ENCODE measurements at places on chromosomes 7 and 10. TPM values are rescaled to one million over a fixed set of nuclear protein-coding genes. Genes with fewer than 3 reads are reported as not detected.

DNA sequence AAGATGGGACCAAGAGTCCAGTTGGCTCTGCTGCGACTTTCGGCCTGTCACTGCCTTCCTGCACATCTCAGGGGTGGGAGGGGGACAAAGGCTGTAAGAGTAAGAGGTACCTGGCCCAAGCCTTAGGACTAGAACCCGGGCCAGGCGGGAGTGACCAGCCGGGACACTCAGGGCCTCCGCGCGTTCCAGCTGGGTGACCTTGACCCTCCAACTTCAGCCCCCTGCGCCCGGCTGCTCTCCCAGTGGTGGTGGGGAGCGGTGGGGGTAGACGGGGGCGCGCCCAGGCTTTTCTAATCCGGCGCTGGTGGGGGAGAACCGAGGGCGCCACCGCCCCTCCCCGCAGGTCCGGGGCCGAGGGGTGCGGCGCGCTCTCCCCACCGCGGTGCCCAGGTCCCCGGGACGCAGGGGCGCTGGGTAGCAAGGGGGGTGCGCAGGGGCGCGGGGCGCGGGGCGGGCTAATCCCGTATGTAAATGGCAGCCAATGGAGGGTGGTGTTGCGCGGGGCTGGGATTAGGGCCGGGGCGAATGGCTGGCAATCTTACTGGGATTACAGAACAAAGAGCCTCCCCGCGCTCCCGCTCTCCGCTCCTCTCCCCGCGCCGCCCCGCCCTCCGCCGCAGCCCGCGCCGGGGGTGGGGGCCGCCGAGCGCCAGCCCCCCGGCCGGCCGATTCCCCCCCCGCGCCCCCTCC is at the start of gene GTF2IRD1:
Gene GTF2IRD1 (plus strand): TSS at position 585 of the 690 bp plus-strand sequence. CDS start 54,175 bp downstream, outside the sequence.
- DNase-seq: peak; percentile 68

- DNase-seq: no peak
Measured at GRCh38 chr10:117170244-117170643, 27.0 kb upstream of the KCNK18 start.

GRCh38 chr10:132696204-132696603 is 89.7 kb downstream of the NKX6-2 start:
- DNase-seq: no peak

DNA sequence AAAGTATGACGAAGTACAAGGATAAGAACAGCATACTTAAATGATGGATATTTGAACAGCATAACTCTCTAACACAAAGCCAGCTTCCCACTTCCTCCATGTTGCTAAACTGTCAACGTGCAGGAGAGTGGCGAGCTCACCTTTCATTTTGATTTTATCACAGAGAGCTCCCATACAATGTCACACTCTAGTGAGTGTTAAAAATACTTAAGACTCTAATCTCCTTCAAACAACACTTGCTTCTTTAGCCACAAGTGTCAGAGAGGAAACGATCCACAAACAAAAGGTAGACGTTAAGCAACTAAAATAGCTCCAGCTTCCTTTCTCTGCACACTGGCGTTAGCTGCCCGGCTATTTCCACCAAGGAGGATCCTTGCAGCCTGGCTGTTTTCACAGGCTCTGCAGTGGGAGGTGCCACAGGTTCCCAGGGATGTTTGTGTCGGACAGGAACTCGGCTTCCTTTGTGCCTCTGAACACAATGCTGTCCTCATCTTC is 194.6 kb downstream of the COBL start:
- no peak for DNase-seq

GRCh38 chr10:109821672-109822071 is 101.6 kb downstream of the XPNPEP1 start:
- no peak for DNase-seq

- DNase-seq: no peak
Measured at GRCh38 chr7:44080686-44081265, 1.6 kb downstream of the POLM start.

DNA sequence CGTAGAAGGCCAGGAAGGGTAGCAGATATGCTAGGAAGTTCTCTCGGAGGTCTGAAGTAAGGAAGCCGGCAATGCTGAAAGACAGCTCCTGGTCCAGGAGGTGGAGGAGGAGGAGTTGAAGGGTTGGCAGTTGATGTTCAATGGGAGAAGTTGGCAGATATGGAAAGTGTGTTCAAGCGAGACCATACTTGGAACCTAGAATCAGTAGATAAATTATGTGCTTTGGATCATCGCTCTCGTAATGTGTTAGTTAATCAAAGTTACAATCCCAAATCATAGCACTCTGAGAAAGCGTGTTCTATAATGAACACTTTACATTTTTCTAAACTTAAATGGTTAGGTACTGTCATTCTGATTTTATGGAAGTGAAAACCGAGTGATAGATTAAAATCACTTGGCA is 152.9 kb downstream of the CELF2 start:
- no peak for DNase-seq

DNA sequence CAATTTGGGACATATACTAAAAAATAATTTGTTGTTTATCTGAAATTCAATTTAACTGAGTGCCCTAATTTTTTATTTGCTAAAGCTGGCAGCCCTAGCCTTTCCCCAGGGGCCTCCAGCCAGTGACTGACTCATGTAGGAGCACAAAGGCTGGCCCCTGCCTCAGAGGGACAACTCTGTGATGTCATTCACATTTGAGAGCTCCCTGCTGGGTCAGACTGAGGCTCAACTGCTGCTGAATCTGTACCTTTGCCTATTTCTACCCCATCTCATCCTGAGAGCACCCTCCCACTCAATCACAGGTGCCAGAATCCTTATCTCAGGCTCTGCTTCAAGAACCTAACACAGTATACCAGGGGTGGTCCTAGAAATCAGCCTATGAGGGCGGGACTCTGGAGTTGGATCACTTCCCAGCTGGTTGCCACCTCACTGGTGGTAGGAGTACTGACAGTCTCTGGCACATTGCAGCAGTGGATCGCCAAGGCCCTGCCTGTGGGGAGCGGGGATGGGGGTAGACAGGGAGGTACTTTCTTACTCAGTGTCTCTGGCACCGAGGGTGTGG is 11.6 kb downstream of the GCK start:
- DNase-seq: no peak

DNA sequence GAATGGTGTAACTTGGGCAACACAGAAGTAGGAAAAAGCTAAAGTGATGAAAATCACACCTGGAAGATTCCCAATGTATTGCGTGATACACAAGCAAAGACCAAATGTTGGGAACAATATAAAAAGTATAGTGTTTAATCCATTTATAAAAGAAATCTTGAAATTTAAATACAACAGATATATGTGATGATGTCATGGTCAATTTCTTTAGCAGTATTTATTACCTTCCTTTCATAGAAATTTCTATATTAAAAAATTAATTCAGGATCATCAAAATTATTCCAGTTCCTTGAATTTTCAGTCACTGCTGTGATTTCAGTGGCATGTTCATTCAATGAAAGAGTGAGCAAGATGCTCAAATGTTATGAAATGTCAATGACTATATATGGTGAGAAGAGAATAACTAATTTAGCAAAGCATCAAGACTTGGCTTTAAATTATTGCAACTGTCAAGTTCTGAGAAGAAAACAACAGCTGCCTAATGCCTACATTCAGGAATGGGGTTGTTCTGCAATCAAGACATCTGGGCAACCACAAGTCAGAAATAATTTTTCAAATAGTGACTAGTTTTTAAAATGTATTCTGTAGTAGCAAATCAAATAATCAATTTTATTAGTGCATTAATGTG is 308.8 kb downstream of the SEMA3D start:
- DNase-seq: no peak

DNA sequence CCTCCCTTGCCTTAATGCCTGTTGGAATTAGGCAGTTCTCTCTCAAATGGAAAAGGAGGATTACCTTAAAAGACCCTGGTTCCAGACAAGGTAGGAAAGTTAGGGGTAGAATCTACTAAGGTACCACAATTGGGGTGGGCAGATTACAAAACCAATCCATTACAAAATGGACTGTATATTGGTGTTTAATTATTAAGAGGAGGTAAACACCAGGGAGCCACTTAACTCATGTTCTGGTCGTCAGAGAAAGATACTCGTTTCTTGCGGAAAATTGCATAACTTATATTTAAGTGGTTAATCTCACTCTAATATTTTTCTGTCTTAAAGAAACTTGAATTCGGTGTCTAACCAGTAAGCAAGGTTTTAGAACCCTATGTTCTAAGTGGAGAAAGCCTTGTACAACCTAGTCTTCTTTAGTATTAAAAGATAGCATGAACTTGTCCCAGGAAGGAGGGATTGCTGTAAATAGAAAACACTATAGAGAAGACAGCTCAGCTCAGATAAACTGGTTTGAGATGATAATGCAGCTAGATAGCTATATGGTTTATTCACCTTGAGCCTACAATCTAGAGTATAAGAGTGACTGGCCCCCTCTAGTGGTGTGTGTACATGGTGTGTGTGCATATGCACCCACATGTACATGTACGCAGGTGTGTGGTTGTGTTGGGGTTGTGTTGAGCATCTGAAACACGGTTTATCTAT is 58.0 kb upstream of the STRIP2 start:
- DNase-seq: peak; percentile 73

DNA sequence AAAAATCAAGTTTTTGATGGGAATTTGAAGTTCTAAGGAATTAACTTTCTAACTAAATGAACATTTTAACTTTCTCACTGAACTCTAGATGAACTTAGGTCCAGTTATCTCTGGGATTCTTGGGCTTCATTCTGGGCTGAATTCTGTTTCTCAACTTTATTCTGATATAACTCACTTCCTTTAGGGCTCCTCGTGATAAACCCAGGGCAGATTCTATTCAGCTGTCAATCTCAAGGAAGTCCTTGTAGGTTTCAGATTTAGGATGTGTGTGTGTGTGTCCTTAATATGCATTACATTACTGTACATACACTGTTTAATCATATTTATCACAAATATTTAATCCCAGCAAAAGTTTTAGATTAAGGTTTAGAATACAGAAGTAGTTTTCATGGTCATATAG is 344.3 kb downstream of the GATA3 start:
- no peak for DNase-seq

DNA sequence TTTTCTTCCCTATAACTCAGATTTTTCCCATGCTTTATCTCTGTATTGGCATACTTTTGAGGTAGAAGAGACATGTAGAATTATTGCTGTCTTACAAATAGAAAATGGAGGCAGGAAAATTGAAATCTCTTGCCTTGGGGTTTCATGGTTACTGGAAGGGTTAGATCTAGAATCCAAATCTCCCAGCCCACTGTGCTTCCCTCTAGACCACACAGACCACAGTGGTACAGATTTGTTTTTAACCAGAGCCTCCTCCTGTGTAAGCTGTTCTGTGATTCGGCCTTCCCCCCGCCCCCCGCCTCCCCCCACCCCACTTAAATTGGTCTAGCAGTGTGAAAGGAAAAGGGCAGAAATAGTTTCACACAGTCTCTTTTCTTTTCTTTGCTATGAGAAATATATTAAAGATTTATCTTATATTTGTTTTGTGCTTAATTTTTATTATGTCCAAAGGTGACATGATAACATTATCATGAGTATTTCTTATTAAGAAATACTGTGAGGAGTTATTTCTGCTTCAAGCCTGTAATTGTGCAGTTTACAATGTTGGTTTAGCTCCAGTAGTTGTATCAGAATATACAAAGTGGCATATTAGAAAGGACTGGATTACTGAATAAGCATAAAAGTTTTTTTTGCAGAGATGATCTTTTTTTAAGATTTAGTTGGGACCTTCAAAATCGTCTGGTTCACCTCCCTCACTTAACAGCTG is 368.8 kb upstream of the BMPER start:
- no peak for DNase-seq

DNA sequence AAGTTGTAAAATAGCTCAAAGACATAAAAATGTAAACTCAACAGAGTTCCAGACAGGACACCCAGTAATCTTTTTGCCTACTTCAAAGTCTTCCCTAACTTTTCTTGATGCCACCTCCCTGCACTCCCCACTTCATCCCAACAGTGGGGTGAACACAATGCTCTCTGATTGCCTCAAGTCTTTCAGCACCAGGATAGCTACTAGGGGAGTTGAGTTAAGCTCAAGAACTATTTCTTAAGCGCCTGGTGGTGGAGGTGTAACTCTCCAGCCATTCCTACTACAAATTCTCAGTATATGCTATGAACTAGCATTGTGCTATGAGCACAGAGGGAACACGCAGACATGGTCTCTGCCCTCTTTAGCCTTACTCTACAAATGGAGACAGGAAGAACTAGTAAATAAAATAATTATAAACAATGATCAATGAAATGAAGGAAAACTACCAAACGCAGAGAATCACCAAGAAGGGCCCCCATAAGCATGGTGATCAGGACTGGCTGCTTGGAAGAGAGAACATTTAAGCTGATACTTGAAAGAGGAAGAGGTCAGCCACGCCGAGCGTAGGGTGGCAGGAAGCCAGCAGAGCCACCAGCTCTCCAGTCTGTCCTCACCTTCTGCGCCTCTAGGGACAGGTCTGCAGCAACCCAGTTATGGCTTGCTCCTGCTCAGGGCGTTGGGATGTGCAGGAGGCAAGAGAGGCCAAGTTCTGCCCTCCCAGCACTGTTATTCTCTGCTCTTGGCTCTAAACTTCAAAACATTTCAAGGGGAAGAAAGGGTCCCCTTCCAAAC is 16.7 kb upstream of the FRA10AC1 start:
- DNase-seq: no peak

GRCh38 chr10:24465891-24466818 is 257.2 kb downstream of the KIAA1217 start:
- peak; percentile 70 for DNase-seq

GRCh38 chr7:128890306-128891109 is 20.0 kb downstream of the KCP start:
- peak; percentile 63 for DNase-seq

DNA sequence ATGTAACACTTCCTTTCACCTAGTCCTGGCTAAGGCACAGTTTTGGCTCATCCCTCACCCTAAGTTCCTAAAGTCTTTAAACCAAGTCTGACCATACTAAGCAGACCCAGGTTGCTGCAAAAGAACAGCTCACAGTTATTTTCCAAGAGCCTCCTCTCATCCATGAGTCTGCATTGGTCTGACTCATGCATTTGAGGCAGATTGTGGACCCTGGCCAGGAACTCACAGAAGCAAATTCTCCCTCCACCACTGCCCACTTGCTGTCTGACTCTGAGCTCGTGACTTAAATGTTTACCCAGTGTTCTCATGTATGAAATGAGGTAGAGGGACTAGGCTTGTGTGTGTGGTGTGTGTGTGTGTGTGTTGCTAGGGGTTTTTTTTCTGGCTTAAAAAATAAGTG is 1272.8 kb downstream of the TYW1 start:
- peak; percentile 54 for DNase-seq

DNA sequence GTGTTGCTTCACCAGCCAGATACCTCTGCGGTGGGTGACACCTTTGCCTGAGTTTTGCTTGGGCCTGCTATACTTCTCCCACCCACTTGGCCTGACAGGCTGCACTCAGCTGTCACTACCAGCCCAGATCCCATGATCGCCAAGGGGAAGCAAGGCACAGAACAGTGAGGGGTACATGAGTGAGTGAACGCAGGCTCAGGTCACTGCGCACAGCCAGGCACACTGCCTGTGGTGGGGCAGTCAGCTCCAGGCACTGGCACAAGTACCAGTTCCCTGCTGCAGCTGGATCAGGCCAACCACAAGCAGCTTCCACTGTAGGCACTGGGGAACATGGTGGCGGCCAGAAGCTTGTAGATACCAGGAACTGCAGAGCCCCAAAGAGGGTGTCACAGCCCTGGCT is 441.9 kb upstream of the GRM3 start:
- no peak for DNase-seq

GRCh38 chr7:135666156-135666555 is 3.8 kb downstream of the STMP1 start:
- no peak for DNase-seq

The CHCHD1 gene
- total RNA-seq: 1.3 TPM

The RBP4 gene
- 0.72 TPM for total RNA-seq

The PPP1R9A gene
- total RNA-seq: 16.9 TPM

The JAKMIP3 gene
- total RNA-seq: 0.58 TPM

The CYP3A7 gene
- not detected for total RNA-seq

The SPDYE6 gene
- not detected for total RNA-seq

Data from stomach (tissue), 19 donors.